Non-pigmented ciliary epithelial cell (primary cell): ENCODE measurements at places on chromosomes 1 and 21.

DNA sequence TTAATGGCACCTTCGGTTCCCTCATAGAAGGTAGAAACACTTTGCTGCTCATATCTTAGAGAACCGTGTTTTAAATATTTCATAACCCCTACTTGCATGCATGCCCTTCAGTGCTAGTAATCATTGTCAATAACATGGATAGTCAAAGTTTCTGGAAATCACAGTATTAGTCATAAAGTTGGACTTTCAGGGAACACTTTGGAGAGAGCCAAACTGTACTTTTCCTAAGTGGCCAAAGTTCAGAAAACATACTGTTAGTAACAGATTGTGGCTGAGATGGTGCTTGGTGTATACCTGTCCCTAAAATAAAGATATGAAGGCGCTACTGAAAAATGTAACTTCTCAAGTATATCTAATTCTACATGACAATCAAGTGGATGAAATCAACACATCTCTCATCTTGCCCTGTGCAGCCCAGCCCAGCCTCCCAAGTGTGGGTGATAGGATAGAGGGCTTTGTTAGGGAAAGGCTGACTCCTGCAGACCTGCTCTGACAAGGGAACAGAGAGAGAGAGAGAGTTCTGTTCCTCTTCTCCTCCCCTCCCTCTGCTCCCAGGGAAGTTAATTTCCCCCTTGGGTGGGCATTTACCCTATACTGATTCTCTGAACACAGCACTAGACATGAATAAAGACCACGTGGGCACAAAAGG is 14.4 kb downstream of the MYOC start:
- no peak for DNase-seq

DNA sequence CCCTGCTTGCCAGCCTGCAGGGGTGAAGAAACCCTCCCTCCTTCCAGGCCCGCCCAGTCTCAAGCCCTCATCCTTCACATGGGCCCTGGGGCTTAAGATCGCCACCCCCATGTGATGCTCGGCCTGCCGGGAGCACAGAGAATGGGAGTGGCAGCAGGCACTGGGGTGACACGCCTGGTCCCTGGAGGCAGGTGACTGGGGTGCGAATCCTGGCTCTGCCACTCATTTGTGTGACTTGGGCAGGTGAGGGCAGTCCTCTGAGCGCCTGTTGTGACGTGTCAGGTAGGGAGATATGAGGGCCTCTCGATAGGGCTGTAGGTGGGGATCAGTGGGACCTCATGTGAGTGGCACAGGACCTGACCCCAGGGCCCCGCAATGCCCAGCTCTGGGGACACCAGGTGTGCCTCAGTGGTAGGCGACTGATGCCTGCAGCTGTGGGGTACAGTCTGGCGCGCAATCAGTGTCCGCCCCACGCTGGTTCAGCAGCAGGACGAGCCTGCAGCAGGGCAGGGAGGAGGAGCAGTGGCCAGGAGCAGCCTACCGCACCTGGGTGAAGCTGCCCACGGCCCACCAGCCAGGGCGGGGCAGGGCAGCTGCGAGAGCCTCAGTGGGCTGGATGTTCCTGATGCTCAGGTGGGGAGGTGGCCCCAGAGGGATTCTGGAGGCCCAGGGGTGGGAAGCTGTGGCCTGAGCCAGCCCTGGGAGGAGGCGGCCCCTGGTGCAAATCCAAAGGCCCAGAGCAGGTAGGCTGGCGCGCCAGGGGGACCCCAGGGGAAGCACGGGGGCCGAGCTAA is 6.2 kb downstream of the SH2D5 start:
- no peak for DNase-seq

- DNase-seq = no peak
Measured at GRCh38 chr1:70462611-70463010, 51.5 kb downstream of the CTH start.

GRCh38 chr1:94072840-94073522 is 48.0 kb downstream of the ABCA4 start:
- no peak for DNase-seq

DNA sequence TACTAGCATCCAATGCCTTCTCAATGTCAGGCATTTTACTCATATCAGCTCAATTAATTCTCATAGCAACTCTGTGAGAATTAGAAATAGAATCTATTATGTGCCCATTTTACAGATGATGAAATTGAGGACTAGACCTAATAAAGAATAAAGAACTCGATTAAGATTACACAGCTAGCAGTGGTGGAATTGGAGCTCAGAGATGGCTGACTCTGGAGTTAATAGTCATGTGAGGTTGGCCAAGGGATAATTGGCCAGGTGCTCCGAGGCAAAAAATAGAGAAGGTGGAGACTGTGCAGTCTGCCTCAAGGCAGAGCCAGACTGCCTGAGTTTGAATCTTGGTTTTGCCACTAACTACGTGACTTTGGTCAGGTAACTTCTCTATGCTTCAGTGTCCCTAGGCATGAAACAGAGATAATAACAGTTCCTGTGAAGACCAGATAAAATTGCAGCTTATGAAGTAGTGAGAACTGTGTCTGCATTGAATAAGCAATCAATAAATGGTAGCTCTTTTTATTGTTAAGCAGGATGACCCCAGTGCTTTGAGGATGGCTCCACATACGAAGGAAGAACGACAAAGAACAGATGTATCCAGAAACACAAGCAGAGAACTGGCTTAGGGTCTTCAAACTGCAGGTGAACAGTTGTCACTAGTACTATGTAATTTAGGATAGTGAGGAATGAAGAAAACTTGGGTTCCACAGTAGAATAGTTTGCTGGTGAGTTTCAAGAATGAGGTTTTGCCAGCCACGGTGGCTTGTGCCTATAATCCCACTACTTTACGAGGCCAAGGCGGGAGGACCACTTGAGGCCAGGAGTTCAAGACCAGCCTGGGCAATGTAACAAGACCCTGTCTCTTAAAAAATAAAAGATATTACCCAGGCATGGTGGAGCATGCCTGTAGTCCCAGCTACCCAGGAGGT is 6.9 kb upstream of the CCSAP start:
- no peak for DNase-seq

DNA sequence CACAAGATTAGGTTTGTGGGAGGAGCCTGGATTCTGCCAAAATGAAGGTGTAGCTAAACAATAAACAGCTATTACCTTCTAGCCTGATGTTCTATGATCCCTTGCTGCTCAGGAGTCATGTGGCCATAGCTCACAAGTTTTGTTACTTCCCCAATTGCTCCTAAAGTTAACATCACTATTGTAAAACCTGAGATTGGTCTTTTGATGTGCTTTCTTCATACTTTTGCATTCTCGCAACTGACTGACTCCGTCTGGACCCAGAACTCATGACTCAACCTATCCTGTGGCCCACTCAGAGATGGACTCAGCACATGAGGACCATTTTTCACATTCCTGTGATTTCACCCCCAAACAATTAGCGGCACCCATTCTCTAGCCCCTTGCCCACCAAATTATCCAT is 69.1 kb downstream of the PTGS2 start:
- DNase-seq = no peak

- no peak for DNase-seq
Measured at GRCh38 chr1:44707959-44708831, 22.8 kb downstream of the RNU5D-1 start.

DNA sequence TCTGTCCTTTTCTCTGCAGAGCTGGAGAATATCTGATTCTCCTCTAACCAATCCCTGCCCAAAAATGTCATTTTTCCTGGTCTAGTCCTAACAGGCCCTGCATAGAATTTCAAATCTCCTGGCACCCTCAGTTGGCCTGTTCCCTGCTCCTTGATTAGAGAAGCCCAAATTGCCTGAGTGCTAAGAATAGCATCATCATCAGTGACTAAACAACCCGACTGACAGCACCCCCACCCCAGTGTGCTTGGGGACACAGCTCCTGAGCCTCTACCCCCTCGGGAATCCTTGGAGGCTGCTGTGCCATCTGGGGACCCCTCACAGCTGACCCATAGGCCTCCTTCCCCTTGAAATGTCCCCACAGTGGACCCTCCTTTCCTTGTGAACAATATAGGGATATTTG is 94.4 kb downstream of the DDX20 start:
- no peak for DNase-seq

DNA sequence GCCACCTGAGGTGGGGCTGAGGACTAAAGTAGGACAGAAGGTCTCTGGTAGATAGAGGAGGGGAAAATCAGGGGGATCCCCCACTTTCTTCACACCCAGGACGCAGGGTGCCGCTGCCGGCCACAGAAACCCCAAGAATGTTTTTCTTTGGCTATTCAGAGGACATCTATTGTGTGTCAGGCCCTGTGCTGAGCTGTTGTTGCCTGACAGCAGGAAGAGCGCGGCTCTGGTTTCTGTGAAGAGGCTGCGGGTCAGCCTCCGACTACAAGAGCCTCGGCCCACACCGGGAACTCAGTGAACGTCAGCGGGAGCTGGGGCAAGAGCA is 407 bp upstream of the PIGV start:
- no peak for DNase-seq

DNA sequence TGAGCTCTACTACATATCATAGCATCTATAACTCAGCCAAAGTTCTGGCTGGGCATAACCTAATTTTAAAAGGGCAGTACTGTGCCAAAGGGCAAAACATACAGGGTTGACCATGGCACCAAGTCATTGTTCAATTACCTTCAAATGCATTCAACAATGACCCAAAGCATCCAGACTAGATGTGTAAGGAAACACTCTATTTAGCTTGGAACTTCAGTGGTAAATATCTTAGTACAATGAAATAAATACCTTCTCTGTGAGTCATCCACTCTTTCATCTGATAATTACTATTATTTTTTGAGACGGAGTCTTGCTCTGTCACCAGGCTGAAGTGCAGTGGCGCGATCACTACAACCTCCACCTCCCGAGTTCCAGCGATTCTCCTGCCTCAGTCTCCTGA is 70.0 kb downstream of the NVL start:
- DNase-seq = no peak

- no peak for DNase-seq
Measured at GRCh38 chr1:93358293-93358692, 12.6 kb downstream of the DR1 start.

DNA sequence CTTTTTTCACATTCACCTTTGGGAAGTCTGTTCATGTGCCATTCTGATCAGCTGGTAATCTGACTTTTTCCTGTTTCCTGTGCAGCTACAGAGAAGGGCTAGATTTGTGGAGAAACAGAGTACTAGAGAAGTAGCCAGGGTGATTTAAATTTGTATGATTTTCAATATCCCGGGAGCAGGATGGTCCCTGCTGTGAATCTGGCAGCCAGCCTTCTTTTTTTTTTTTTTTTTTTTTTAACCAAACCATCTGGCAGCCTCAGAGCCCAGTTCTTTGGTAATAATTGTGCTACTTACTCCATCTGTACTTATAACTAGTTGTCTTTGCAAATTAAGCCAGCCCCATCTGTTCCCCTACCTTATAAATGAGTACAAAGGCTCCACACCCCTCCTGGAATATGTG is 248.6 kb upstream of the DEPDC1 start:
- DNase-seq = no peak

DNA sequence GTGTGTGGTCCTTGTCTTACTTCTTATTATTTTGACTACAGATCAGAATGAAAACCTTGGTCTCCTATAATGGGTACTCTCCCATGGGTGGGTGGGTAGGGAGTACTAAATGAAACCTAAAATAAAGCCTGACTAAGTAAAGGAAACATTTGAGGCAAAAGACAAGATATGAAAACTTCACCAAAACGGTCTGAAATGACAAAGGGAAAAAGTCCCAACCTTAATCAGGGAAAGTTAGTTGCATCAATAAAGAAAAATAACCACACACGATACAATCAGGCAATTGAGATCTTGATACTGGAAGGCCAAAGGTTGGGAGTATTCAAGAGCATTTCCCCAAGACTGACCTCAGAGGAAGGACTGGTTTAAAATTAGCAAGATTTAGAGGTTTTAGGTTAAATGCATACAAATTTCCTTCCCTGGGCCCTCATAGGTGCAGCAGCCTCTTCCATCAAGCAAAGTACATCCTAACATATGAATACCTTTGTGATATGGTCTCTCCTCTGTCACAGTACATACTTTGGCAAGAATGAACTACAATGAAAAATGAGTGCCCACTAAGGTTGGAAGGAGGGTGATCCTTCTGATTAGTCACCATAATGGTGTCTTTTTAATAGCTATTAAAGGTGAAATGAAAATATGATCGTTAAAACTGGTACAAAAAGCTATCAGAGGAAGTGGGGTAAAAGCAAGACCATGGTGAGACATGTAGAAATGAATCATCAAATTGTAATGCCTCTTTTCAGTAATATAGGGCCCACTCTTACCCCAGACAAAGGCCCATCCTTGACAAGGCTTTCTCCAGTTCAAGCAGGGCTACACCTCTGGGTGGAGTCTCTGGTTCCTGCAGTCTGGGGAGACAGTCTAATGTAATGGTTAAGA is 15.3 kb upstream of the TNFSF4 start:
- no peak for DNase-seq

- DNase-seq = no peak
Measured at GRCh38 chr1:118556936-118557335, 371.9 kb upstream of the SPAG17 start.

GRCh38 chr1:233190987-233191386 is 104.5 kb downstream of the PCNX2 start:
- no peak for DNase-seq

- DNase-seq = no peak
Measured at GRCh38 chr1:65963156-65963888, 170.6 kb downstream of the PDE4B start.

DNA sequence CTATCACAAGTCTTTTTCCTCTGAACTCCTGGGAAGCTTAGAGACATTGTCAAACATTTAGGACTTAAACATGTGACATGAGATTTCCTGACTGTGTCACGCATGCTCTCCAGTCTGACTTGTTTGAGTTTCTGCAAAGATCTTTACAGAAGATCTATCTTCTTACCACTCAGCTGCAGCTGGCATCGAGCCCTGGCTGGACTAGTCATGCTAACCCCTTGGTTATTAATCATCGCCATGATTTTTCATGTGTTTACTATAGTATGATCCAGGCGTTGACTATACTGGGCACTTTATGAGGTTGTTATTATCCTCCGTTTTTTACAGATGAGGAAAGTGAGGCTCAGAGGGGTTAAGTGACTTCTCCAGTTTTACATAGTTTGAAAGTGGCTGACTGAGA is 18.1 kb upstream of the IRF2BP2 start:
- no peak for DNase-seq

GRCh38 chr1:176877557-176877956 is 287.0 kb downstream of the ASTN1 start:
- no peak for DNase-seq

- no peak for DNase-seq
Measured at GRCh38 chr1:203581841-203582240, 44.8 kb upstream of the ATP2B4 start.

GRCh38 chr1:151324390-151324930 is 2.8 kb downstream of the PI4KB start:
- no peak for DNase-seq

GRCh38 chr1:23593556-23594148 is 34.4 kb upstream of the ID3 start:
- no peak for DNase-seq

DNA sequence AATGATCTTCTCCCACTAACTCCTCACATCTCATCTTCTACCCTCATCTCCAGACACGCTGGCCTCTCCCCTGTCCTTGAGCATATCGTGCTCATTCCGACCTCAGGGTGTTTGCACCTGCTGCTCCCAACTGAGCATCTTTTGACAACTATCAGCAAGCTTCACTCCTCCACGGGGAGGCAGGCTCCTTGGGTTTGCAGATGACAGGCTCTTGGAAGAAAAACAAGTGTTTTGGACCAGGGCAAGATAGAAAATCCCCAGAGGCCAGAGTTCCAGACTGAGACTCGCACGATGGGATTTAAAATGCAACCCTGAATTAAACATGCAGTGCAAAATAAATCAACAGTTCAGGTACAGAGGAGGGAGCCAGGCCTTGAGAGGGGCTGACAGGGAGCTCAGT is 246.7 kb downstream of the PTPRU start:
- DNase-seq = no peak

- DNase-seq = no peak
Measured at GRCh38 chr1:22775478-22775877, 64.8 kb downstream of the EPHB2 start.
